Foreskin melanocyte (primary cell): ENCODE measurements at places on chromosomes 13 and 19.

DNA sequence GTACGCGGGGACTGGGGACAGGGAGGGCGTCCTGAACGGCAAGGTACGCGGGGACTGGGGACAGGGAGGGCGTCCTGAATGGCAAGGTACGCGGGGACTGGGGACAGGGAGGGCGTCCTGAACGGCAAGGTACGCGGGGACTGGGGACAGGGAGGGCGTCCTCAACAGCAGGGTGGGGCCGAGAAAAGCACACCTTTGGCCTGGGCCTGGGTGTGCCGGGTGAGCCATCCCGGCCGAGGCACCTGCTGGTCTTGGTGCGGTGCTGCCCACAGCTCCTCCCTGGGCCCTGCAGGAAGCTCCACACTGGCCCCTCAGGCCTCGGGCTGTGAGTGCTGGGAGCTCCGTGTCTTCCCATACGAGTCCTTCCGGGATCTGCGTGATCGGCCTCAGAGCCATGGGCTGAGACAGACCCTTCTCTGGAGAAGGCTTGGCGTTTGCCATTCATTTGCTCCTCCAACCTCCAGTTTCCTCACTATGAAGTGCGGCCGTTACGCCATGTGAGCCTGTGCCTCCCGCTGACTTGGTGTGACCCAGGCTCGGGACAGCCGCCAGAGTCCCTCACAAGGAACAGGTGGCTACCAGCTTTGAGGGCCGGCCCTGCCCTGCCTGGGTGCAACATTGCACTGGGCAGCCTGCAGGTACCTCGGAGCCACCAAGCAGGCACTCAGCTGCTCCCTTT lies 7.8 kb upstream of the ZNF554 start:
- DNase-seq: no peak

- no peak for DNase-seq
These were observed 112.5 kb downstream of the MYO16 start for GRCh38 chr13:108741930-108742329.

- DNase-seq: no peak
These were observed 219.1 kb downstream of the IRS2 start for GRCh38 chr13:109567315-109567714.

- no peak for DNase-seq
These were observed 31.6 kb downstream of the MCF2L start for GRCh38 chr13:113000575-113000974.

DNA sequence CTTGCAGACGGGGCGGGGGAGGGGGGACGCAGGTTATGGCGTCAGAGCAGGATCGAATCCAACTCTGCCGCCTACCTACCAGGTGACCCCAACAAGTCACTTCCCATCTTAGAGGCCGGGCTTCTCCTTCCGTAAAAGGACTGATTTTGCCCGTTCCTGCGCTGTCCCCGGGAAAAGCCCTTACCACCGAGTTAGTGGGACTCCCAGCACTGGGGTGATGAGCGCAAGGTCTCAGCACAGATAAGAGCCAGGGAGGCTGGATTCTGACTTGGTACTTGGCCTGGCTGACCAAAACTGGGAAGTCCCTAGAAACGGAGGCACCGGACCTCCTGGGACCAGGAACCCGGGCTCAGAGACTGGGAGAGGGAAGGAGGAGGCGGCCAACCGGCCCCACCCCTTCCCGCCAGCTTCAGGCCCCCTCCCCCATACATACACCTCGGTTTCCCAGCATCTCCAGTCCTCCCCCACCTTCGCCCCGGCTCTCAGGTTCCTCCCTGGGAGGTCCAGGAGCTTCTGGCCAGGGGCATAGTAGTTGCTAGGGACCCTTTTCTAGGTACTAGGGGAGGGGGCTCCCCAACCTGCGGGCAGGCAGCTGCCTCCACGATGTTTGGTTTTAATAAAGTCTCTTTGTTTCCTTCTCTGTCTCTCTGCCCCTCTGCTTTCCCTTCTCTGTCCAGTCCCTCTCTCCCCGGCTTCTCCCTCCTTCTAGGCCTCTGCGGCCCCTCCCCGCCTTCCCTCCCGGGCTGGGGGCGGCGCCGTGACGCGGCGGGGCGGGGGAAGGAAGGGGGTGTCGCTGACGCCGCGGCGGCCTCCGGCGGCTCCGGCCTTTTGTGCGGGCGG lies at the start of gene GRAMD1A:
GRAMD1A (plus strand) TSS at position 826 of the 840 bp plus-strand sequence. CDS start 156 bp downstream, outside the sequence.
- peak; percentile 71 for DNase-seq

DNA sequence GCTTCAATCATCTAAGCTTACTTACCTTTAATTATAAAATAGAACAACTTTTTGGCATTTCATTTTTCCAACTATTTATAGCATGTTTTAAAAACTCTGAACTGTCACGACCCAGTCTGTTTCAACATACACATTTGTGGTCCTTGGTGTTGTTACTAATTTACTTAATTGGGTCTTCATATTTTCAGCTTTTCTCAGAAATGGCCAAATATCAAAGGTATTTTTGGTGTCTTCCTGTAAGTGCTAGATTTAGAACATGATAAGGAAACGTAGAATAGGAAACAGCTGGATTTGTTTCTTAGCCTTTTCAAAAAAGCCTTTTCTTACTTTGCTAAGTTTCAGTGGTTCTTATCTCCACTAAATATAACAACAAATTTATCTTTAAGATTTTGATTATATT lies 11.4 kb downstream of the LPAR6 start:
- no peak for DNase-seq

DNA sequence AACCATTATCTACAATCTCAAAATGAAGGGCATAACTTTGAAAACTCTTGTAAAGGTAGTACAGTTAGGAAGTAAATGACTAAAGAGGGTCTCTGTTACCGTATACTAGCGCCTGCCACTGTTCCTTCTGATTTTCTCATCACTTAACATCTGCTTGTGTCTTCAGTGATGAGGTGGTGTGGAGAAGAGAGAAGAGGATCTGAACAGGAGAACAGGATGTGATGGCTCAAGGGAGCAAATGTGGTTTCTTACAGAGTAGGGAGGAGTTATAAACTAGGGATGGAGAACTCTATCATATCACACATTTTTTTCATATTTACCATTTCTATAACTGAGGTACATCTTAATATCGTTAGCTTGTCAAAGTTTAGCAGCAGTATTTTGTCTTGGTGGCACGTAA lies 1.1 kb downstream of the KCTD4 start:
- DNase-seq: no peak

DNA sequence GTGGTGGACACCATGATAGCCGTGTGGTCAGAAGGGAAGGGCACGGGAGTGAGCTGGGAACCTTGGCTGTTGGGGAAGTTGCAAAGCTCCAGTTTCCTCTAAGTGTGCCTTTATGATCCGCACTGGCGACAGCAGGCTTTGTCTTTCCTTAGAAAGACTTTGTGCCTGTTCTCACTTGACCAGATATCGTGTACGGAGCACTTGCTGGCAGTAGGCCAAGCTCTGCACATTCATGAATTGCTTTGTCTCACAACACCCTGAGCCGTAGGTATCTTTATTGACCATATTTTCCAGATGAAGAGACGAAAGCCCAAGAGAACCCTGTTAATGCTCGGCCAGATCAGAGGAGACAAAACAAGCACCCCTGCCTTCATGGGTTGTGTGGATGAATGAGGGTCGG lies 15.1 kb downstream of the CUL4A start:
- no peak for DNase-seq

DNA sequence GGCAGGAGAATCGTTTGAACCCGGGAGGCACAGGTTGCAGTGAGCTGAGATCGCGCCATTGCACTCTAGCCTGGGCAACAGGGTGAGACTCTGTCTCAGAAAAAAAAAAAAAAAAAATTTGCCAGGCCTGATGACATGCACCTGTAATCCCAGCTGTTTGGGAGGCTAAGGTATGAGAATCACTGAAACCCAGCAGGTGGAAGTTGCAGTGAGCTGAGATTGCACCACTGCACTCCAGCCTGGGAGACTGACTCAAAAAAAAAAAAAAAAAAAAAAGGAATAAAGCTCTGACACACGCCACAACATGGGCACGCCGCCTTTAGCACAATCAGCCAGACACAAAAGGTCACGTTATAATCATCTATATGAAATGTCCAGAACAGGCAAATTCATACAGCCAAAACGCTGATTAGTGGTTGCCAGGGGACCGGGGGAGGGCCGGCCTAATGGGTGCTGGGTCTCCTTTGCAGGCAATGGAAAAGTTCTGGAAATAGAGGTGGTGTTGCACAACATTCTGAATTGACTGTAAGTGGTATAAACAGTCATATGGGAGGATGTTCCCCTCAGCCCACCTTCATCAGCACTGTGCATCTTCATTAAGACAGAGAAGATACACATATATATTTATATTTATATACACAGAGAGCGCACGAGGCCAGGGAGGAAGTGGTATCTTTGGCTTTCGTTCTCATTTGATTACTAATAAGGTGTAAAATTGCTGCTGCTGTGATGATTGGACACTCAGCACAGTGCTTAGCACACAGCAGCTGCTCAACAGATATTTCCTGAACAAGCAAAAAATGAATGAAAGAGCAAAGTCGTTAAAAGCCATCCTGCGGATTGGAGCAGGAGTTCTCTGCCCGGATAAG lies 3.8 kb downstream of the HSPBP1 start:
- DNase-seq: no peak

DNA sequence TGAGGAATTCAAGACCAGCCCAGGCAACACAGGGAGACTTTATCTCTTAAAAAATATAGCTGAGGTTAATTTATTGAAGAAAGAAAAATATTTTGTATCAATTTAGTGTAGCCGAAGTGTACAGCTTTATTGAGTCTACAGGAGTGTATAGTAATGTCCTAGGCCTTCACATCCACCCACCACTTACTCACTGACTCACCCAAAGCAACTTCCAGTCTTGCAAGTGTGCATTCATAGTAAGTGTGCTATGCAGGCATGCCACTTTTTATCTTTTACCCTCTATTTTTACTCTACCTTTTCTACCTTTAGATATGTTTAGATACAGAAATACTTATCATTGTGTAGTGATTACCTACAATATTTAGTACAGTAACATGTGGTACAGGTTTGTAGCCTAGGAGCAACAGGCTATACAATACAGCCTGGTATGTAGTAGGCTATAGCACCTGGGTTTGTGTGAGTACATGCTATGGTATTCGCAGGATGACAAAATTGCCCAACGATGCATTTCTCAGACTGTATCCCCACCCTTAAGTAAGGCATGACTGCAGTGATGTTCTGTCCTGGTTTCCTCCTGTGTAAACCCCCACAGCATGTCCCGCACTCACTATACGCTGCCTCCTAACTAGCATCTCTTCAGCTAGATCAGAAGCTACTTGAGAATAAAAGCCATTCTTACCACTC lies 15.3 kb upstream of the ATP12A start:
- no peak for DNase-seq

DNA sequence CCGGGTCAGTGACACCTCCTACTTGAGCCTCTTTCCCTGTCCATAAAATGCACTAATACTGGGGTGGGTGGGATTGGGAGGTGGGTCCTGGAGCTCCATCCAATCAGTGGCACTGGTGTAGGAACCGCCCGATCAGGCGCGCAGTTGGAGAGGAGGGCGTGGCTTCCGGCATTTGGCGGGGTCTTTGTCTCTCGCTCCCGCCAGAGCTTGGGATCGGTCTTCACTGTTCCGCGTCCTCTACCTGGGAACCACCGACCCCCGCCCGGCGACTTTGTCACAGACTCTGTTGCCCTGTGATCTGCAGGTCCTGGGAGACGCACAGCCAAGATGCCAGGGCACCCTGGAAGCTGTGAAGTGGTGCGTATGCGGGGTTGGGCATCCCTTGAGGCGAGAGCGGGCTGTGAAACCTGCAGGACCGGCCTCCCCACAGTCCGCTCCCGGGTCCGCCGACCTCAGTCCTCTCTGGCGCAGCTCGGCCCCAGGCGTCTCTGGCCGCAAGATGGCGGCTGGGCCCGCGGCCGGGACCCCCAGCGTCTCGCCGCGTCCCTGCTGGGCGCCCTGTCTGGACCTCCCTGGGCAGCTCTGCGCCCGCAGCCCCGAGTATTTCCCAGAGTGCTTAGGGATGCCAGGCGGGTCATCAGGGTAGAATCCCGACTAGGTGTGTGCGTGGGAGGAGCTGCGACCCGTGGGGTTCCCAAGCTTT lies 41.6 kb upstream of the ZNF730 start:
- peak; percentile 64 for DNase-seq

- peak; percentile 36 for DNase-seq
These were observed 94.9 kb upstream of the MCF2L start for GRCh38 chr13:112873851-112874750.

DNA sequence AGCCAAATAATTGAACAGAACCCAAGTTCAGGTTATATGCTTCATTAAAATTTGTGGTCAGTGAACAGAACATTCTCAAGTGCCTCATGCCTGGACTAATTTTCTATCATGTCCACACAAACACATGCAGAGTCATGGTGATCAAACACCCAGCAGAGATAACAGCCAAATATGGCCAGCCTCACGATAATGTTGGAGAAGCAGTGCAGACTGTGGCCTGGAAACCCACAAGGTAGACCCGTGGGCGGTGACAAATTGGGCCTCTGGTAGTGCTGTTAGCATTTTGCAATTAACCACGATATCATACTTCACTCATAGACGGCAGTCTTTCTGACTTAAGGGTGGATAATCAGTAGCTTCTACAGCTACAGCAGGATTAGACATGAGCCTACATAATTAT lies 35.0 kb upstream of the VWA8 start:
- no peak for DNase-seq

DNA sequence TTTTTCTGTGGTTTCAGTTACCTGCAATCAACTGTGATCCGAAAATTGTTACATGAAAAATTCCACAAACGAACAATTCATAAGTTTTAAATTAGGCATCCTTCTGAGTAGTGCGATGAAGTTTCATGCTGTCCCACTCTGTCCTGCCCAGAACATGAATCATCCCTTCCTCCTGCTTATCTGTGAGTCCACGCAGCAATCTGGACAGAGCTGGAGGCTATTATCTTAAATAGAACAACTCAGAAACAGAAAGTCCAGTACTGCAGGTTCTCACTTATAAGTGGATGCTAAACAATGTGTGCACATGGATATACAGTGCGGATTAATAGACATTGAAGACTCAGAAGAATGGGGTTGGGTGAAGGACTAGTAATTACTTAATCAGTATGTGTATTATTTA lies 583.7 kb upstream of the SPRY2 start:
- no peak for DNase-seq

DNA sequence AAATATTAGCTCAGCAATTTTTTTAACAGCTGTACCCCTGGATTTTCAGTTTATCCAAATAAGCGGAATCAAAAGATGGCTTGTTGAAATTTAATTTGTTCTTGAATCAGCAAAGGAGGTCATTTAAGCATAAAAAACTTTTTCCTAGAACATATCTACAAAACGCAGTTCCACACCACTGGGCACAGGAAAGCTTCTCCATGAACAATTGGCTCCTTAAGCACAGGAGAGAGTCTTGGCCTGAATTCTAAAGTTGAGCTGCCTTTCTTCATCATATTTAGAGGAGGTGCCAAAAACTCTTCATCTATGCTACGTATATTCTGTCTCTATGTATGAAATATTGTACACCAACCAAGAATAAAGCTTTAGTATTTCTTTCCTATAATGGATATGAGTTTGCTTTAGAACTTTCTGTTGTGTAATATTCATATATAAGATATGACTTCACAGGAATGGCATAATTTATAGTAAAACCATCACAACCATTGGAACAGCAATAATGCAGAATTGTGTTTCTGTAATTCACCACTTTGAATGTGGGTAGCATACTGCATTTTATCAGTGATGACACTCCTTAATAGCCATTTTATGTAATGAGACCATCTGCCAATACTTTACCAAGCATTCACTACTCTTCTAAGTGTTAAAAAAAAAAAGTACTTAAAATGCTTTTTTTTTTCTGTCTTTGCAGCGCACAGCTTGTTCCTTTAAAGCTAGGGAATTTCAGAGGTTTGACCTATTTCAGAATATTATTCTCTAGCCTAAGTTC lies 263.7 kb downstream of the SLITRK6 start:
- DNase-seq: no peak
